Left colon (tissue), 2 donors: ENCODE measurements at places on chromosomes 2 and 18. TPM values are rescaled to one million over a fixed set of nuclear protein-coding genes. Genes with fewer than 3 reads are reported as not detected.

The GCG gene
- 55.2 TPM for total RNA-seq

DNA sequence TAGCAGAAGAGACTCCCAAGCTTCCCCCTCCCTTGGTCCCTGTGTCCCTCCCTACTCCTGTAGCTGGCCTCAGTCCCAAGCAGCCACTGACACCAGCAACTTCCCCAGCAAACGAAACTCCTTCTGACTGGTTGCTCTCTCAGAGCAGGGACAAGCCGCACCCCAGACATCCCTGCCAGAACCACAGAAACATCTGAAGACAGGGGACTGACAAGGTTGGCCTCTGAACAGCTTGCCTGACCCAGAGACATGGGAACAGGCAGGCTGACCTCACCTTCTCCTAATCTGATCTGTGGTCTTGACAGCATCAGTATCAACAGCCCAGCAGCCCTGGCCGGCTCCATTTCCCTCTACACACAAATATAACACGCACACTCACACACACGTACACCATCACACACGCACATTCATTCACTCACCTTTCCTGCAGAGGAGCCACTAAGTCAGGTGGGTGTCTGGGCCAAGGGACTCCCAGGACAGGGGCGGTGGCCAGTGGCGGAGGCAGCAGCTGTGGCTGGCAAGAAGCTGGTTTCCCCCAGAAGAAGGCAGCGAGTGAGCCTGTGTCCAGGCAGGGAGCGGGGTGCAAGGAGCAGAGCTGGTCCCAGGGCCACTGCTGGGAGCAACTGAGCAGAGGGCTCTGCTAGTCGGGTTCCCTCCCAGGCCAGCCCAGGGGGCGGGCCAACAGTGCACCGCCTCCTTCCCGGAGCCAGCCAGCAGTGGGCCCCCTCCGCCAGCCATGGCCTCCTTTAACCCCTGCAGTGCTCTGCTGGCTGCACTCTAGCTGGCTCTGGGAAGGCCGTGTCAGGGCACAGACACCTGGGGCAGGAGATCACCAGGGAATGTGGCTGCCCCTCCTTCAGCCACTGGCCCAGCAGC is 59.1 kb downstream of the TNS1 start:
- peak; percentile 67 for DNase-seq

- peak; percentile 78 for DNase-seq
Measured at GRCh38 chr2:159094173-159094737, 125.8 kb downstream of the TANC1 start.

DNA sequence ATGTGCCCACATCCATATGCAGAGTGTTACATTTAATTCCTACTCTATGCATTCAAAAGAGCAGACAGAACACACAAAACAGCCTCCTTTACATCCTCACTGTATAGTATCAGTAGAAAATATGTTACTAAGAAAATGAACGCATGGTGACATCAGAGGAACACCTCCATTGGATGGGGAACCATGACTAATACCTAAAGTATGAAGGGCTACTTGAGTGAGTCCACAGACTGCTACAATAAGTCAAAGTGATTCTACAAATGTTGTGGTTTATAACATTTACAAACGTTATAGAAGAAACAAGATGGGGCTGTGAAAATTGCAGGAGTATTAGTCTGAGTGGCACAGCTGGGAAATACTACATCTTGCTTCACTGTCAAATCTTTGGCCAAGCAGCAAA is 1830.9 kb upstream of the PIK3C3 start:
- DNase-seq = no peak

DNA sequence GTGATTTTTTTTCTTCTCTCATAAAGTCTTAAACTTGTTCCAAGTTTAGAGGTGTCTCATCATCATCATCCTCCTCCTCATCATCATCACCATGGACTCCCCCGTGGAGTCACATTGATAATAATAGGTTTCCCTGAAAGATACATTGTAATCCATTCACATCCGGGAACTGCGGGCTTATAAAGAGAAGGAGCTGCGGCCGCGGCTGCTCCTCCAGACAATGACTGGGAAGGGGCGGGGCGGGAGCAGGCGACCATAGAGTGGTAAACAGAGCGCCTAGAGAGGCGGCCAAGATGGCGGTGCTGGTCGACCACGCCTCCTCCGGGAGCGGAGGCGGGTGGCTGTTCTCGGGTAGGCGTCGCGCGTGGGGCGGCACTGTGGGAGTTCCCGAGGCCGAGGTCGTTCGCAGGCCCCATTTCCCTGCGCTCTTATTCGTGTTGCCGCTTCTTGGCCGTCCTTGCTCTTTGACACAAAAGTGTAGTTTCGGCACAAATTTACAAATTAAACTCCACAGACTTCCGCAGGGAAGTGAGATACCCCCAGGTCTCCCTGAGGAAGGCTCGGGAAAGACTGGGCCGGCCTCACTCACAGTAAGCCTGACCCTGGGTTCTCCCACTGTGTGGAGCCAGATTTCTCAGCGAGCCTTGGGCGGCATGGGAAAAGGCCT is 1.8 kb upstream of the TCF4 start:
- peak; percentile 94 for DNase-seq
